Spleen (tissue), 13 donors: ENCODE measurements at places on chromosomes 16 and 17.

- no peak for DNase-seq
Measured at GRCh38 chr16:19393226-19394111, 24.2 kb upstream of the TMC5 start.

DNA sequence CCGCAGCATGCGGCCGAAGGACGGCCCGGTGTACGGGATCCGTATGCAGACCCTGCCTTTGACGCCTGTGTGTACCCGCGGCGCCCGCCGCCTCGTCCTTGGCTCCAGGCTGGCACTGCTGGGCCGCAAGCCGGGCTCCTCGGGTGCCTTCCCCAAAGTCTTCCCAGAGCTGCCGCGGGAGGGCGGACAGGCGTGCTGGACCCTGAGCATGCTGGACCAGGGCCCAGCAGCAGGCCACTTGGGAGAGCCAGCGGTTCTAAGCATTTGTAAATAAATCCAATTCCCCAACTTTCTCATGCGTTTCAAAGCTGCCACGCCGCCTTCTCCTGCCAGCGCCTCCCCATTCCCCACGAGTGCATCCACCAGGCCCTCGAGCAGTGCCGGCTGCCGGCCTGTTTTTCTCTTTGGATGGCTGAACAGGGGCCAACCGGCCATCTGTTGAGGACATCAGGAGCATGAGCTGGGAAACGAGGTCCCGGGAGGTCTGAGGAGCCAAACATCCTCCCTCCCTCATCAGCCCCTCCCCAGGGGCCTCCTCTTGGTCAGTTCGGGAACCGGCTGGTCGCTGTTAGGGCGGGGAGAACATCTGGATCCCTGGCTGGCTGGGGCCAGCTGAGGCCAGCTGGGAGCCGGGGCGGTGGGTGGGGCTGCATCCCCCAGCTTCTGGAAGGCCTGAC lies 20.5 kb upstream of the PABPN1L start:
- no peak for DNase-seq

DNA sequence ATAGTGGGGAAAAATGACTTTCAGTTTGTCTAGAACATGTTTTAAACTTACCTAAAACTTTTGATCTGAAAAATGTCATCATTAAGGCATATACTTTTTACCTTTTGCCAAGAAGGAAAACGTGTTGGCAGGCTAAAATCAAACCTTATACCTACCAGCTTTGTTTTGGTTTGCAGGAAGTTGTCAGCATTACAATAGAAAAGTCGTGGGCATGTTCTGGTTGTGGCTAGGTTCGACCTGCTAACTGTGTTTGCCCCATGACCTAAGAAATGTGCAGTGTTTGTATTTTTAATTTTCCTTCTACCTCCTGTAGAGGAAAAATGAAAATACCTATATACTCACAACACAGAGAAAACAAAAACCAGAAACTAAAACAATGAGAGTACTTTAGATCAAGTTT lies 13.0 kb downstream of the SKAP1 start:
- no peak for DNase-seq

DNA sequence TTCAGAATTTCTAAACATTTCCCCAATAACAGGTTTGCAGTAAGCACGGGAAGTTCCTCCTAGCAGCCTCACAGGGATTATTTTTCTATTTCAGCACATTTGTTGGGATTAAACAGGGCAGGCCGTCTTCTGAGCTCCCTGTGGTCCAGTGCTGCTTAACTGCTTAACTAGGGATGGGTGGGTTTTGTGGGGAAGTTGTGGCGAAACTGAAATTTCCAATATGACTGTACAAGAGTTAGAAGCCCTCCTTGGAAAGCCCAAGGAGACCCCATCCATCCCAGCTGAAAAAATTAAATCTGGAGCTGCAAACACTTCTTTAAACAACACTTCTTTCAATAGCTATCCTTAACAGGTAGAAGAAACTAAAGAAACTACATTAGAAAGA lies 22.2 kb downstream of the FAM117A start:
- DNase-seq, result no peak

DNA sequence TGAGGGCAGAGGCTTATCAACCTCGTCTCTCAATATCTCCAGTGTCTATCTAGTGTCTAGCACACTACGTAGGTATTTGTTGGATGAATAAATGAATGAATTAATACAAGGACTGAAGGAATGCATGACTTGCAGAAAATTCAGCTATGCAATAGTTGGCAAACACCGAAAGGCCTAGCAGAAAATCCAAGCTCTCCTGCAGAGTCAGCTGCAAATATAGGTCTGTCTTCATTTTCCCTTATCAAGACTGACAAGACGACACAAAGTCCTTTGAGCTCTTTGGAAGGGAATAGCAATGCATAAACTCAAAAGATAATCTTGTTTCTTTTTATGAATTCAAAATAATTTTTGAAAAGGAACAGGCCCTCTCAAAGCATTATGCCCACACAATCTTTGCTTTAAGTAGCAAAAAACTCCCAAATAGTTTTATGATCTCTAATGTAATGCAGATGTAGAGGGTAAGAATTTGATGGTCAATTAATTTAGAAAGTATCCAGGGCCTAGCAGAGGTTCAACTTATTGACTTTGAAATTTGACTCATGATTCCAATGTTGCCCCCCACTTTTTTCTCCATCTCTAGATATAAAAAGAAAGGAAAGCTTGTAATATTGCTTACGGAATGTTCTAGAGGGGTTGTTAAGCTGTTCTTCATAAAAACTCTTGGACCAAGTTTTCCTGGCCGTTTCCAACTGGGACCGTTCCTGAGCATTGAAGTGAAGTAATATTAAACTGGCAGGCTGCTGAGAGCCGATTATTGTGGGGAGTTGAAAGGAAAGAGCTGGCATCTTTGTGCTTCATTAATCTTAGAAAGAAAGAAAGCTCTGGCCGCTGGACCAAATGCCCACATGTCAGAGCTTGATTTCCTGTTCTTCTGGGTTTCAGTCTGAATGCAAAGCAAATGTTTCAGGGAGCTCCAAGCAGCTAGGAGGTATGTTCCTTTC lies 227.3 kb downstream of the HS3ST3A1 start:
- no peak for DNase-seq

DNA sequence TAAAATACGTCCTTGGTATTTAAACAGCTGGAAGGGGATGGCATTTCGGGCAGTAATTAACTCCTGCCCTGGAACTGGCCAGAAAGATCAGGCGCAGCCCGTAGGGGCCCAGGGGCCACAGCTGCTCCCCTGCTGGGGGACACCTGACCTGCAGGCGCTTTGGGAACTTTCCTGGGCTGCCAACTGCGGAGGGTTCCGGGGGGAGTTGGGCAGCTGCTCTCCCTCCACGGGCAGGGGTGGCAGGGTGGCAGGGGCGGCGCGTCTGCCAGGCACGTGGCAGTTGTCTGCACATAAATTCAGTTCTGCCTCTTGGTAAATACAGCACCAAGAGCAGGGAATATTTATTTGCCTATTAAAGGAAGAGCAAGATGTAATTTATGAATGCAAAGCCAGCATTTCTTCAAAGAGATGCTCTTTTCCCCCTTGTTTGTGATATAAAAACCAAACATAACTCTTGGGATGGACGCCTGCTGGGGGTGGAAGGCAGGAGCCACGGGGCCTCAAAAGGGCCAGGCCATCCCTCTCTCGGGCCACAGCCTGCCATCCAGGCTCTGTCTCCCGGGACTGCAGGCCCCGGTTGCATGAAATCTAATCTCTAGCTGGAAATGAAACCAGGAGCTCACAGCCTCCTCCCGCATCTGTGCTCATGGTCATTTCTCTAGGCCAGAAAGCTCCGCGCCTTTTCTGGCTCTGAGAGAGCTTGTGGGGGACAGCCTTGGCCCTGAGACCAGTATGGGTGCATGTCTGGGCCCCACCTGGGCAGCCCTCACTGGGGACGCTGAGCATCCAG lies 29.9 kb upstream of the CHMP6 start:
- DNase-seq, result peak; percentile 62

GRCh38 chr16:64363039-64363438 lies 758.8 kb downstream of the CDH11 start:
- DNase-seq, result no peak

DNA sequence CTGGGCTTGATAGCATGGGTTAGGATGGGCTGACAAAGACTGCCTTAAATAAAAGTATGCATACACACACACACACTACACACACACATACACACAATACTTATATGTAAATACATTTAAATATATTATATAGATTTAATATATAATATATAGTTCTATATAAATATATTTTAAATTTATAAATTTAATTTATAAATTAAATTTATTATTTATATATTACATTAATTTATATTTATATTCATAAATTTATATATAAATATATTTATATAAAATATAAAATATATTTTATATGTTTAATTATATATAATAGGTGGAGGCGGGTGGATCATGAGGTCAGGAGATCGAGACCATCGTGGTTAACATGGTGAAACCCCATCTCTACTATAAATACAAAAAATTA lies 83.2 kb downstream of the CDH13 start:
- no peak for DNase-seq

GRCh38 chr17:80773243-80773991 lies 218.2 kb upstream of the CHMP6 start:
- no peak for DNase-seq

DNA sequence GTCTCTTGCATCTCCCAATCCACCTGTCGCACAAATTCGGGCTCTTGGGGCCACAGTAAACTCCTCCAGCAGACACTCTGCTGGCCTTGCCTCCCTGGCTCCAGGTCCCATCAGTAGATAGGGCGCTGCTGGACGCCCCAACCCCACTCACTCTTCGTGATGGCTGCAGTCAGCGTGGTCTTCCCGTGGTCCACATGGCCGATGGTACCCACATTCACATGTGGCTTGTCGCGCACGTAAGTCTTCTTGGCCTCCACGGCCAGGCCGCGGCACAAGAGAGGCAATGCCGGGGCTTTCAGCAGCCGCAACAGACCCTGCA lies 428 bp downstream of the TUFM start:
- DNase-seq, result no peak

- no peak for DNase-seq
Measured at GRCh38 chr17:3506054-3506453, 30.3 kb downstream of the ASPA start.

DNA sequence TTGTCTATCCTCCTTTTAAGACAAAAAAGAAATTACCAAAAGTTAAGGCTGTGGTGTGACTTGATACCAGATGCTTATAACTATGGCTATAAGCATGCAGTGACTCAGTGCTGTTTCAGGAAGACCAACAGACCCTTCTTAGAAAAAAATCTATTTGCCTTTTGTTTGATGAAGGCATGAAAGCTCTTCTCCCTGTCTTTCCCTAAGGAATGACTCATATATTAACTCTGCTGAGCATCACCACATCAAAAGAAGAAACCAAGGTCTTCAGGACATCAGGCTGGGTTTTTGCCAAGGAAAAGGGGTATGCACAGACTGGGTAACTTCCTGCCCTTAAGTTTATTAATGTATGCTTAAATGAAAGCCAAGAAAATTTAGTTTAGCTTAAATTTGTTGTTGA lies 47.1 kb downstream of the VMP1 start:
- DNase-seq, result no peak

DNA sequence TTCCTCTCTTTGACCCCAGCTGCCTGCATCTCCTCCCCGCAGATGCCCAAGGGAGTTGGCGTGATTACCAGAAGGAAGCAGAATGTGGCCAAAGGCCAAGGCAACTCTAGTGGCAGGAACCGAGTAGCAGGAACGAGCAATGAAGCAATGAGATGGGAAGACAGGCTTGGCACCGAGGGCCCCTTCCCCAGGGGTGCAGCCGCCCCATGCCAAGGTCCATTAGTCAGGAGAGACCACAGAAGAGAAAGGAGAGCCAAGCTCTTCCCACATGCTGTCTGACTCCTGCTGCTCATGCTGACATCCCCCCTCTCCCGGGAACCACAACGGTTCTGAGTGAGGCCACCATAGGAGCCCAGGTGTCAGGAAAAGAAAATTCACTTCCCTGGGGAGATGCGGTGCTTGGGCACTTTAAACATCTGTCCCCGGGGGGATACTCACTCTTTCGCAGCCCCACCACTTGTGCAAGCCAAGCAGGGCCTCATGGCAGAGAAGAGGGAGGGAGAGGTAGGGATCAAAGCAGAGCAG lies 67.4 kb downstream of the MYO18A start:
- no peak for DNase-seq

- no peak for DNase-seq
Measured at GRCh38 chr16:22692916-22693637, 120.9 kb upstream of the HS3ST2 start.

DNA sequence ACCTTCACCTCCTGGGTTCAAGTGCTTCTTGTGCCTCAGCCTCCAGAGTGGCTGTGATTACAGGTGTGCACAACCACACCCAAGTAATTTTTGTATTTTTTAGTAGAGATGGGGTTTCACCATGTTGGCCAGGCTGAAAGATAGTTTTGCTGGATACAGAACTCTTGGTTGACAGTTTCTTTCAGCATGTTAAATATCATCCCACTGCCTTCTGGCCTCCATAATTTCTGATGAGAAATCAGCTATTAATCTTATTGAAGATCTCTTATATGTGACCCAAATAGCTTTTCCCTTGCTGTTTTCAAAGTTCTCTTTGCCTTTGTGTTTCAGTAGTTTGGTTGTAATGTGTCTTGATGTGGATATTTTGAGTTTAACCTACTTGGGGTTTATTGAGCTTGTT lies 50.3 kb upstream of the BRD7 start:
- DNase-seq, result no peak

GRCh38 chr16:54351171-54351570 lies 64.6 kb upstream of the IRX3 start:
- no peak for DNase-seq
